ENCODE measurements at places on chromosomes 3 and 15. TPM values are rescaled to one million over a fixed set of nuclear protein-coding genes. Genes with fewer than 3 reads are reported as not detected.

Gene CYP1A1
- 2.4 TPM for total RNA-seq

GRCh38 chr3:156898296-156898880, 72.2 kb downstream of the LEKR1 start:
- H3K36me3 ChIP-seq = no peaks in the 10 kb centered on the region
- no peak for DNase-seq
- H3K4me3 ChIP-seq = no peak overlapping the region
- no peaks in the 10 kb centered on the region for H3K27me3 ChIP-seq
- no peak overlapping the region for H3K27ac ChIP-seq

DNA sequence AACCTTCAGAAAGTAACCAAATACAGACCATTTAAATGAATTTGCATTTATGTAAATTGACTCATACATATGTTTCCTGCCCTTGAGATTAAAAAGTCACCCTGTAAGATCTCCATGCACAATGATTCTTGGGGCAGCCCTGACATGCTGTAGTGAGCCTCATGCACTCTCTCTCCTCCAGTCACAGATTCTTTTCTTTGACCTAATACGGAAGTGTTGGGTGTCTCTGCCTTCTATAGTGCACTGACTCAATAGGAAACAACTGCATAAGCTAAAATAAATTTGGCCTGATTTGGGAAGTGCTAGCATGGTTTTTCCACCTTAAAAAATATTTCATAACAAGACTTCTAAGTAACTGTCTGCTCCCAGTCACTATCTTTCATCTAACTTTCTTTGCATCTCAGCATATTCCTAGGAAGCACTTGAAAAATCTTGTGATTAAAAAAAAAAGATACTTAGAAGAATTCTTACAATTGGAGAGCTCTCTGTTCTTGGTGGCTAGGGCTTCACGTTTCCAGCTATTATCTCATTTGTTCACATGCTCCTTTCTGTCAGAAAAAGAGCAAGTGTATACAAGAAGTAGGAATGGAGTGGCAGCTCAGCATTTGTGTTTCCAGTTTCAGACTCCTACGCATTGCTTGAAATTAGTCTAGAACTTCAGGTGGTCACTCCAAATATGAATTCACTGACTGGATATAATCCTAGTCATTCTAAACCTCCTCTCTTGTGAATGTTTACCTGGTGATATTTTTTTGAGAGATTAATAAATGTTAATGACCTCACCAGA, 207.9 kb upstream of the COL8A1 start:
- no peak overlapping the region for H3K4me3 ChIP-seq
- no peaks in the 10 kb centered on the region for H3K36me3 ChIP-seq
- H3K4me1 ChIP-seq = no peaks in the 10 kb centered on the region
- DNase-seq = no peak

DNA sequence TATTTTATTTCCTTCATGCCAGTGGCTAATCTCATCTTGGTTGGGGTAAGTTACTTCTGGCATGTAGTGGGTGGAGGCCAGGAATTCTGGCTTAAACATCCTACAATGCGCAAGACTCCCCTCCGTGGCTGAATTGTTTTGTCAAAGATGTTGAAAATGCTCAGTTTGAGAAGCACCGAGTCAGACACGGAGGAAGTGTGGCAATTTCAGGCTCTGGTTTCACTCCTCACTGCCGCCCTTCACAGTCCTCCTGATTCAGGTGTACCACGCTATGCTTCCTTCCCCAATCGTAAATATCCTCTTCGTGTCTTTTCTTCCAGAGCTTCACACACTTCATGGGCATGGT, 150.7 kb downstream of the OPA1 start:
- no peaks in the 10 kb centered on the region for H3K4me1 ChIP-seq
- no peak overlapping the region for H3K4me3 ChIP-seq
- no peak overlapping the region for H3K27ac ChIP-seq
- no peak for DNase-seq

Gene HYAL1
- total RNA-seq = 78.8 TPM

DNA sequence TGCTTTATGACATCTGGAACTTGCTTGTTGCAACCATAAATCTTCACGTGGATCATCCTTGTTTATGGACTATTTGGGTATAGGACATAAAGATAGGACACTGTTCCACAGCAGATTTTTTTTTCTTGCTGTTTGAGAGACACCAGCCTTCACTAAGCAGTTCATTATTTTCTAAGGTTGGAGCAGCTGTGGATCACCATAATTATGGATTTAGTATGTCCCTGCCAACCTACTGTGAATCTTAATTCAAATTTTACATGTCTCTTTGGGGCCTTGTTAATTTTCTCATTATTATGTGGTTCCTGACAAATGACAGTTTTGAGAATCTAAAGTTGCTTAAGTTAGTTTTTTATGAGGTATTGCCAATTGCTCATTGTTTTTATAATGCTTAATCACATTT, 161.2 kb downstream of the B3GALNT1 start:
- H3K4me1 ChIP-seq = peaks cover 8% of the 10 kb centered on the region
- no peak overlapping the region for H3K27ac ChIP-seq
- no peak for DNase-seq
- H3K36me3 ChIP-seq = no peaks in the 10 kb centered on the region

Gene NR1D2
- 62.1 TPM for total RNA-seq

Gene SERINC4
- total RNA-seq = not detected

DNA sequence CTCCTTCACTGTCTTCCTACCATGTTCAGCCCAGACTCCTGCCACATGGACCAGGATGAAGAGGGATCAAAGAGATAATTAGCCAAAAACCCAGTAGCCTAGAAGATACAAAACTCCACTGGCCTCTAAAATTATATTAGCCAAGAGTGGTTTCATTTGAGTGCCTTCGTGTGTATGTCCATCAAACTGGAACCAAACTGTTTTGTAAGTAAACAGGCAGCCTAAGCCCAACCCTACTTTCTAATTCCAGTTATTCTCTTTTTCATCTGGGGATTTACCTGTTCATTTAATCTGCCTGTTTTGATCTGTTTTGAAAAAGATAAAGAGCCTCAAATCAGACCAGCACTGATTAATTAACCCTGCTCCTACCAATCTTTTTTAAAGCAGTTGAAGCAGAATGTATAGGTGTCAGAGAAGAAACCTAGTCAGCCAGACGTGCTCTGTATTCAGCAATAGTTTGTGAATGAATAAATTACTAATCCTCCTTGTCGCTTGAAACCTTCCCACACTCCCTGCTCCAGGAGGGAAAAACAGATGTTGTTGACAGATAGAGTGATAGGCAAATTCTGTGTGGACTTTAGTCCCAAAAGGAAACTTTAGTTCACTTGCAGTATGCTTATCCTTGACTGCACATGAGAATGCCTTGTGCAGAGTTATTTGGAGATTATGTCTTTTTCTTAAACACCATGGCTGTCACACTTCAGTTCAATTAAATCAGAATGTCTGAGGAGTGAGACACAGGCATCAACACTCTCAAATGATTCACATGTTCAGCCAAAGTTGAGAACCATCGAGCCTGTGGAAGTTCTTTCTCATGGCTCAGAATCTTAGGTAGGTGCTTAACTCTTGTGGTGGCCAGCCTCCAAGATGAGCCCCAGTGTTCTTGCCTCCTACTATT, 55.5 kb upstream of the ZBED2 start:
- no peak overlapping the region for H3K4me3 ChIP-seq
- no peaks in the 10 kb centered on the region for H3K27me3 ChIP-seq
- no peak overlapping the region for H3K27ac ChIP-seq
- no peaks in the 10 kb centered on the region for H3K36me3 ChIP-seq
- DNase-seq = no peak
- H3K4me1 ChIP-seq = no peaks in the 10 kb centered on the region

- no peak overlapping the region for H3K27ac ChIP-seq
- H3K27me3 ChIP-seq = no peaks in the 10 kb centered on the region
- no peak for DNase-seq
These were observed 371.9 kb upstream of the RARB start for GRCh38 chr3:25056036-25056755.

Gene TRMT10C
- 15.1 TPM for total RNA-seq

Gene ARL14
- not detected for total RNA-seq

- no peaks in the 10 kb centered on the region for H3K4me1 ChIP-seq
- no peak overlapping the region for H3K4me3 ChIP-seq
- H3K27ac ChIP-seq = no peak overlapping the region
These were observed 97.8 kb downstream of the LARS2 start for GRCh38 chr3:45486136-45486535.

- no peak overlapping the region for H3K4me3 ChIP-seq
- no peaks in the 10 kb centered on the region for H3K27me3 ChIP-seq
- no peaks in the 10 kb centered on the region for H3K36me3 ChIP-seq
- no peak for DNase-seq
These were observed 359.6 kb downstream of the SHQ1 start for GRCh38 chr3:72488738-72489035.

GRCh38 chr3:136396916-136397315, 146.8 kb downstream of the PCCB start:
- no peak for DNase-seq
- H3K36me3 ChIP-seq = peaks cover 15% of the 10 kb centered on the region
- H3K27me3 ChIP-seq = no peaks in the 10 kb centered on the region
- no peak overlapping the region for H3K27ac ChIP-seq

- H3K4me3 ChIP-seq = no peak overlapping the region
- H3K27me3 ChIP-seq = no peaks in the 10 kb centered on the region
These were observed 215.5 kb downstream of the LRRC3B start for GRCh38 chr3:26838026-26838425.

DNA sequence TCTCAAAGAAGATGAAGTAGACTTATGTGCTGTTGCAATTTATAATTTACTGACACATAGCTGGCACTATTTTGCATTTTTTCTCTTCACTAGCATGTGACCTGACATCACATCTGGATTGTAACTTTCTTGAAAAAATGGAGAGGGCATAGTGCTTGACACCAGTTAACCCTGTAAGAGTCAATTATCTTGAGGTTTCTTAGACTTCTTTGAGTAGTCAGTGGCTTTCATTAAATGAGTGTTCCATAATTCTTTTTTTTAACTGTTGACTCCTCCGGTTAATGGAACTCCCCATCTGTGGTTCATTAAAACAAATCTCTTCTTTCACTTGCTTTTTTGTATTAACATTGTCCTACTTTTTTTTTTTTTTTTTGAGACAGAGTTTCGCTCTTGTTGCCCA, 16.9 kb upstream of the PRKCI start:
- no peak overlapping the region for H3K27ac ChIP-seq
- H3K4me1 ChIP-seq = no peaks in the 10 kb centered on the region
- no peak for DNase-seq
- no peaks in the 10 kb centered on the region for H3K36me3 ChIP-seq

GRCh38 chr3:102449341-102449740, 14.5 kb downstream of the ZPLD1 start:
- H3K27me3 ChIP-seq = no peaks in the 10 kb centered on the region
- no peaks in the 10 kb centered on the region for H3K4me1 ChIP-seq
- no peaks in the 10 kb centered on the region for H3K36me3 ChIP-seq

GRCh38 chr15:78195735-78196201, 38.6 kb downstream of the ACSBG1 start:
- no peak overlapping the region for H3K4me3 ChIP-seq
- no peak overlapping the region for H3K27ac ChIP-seq
- no peaks in the 10 kb centered on the region for H3K4me1 ChIP-seq

DNA sequence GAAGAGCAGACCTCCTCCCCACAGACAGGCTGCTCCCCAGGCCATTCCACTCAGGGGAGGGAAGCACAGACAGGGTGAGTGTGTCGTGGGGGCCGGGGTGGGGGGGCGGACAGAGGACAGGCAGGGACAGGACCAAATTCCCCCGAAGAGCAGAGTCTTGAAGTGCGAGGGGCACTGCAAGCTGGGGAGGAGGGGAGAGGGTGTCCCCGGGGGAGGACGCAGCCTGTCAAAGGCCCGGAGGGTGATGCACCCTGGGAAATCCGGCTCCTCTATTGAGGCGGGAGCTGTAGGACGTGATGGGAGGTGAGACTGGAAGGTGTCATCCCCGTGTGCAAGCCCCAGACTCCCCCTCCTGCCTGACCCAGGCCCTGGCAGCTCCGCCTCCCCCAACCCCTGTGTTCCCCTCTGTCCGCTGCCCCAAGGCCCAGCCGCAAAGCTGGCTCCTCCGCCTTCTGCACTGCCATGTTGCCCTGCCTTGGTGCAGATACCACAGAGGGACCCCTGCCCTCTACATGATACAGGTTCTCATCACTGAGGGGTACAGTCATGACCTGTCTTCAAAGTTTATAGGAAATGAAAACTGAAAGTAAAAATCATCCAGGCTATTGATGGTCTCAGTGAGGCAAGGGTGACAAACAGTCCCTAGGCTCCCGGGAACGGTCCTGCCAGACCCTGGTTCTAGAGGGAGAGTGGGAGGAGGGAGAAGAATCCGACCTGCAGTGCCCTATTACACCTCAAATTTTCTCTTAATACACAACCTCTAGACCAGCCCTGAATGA, 76.3 kb upstream of the IQSEC1 start:
- DNase-seq = peak; percentile 48
- H3K36me3 ChIP-seq = no peaks in the 10 kb centered on the region
- no peak overlapping the region for H3K4me3 ChIP-seq
- no peak overlapping the region for H3K27ac ChIP-seq
- no peaks in the 10 kb centered on the region for H3K4me1 ChIP-seq
- H3K27me3 ChIP-seq = no peaks in the 10 kb centered on the region

GRCh38 chr15:101489237-101489598, 289 bp downstream of the PCSK6 start:
- H3K4me3 ChIP-seq = peak overlapping the region; percentile 38
- peaks cover 3% of the 10 kb centered on the region for H3K4me1 ChIP-seq
- H3K27me3 ChIP-seq = peaks cover 14% of the 10 kb centered on the region
- no peak overlapping the region for H3K27ac ChIP-seq

- no peak overlapping the region for H3K4me3 ChIP-seq
- no peaks in the 10 kb centered on the region for H3K27me3 ChIP-seq
- no peak for DNase-seq
- no peaks in the 10 kb centered on the region for H3K4me1 ChIP-seq
These were observed 234.0 kb downstream of the KLF13 start for GRCh38 chr15:31560643-31561042.

Gene TM4SF18
- total RNA-seq = 13.4 TPM

- H3K4me1 ChIP-seq = no peaks in the 10 kb centered on the region
- no peak overlapping the region for H3K27ac ChIP-seq
- H3K36me3 ChIP-seq = no peaks in the 10 kb centered on the region
- H3K27me3 ChIP-seq = no peaks in the 10 kb centered on the region
- no peak overlapping the region for H3K4me3 ChIP-seq
These were observed 209.6 kb upstream of the PLSCR5 start for GRCh38 chr3:146814601-146815315.

DNA sequence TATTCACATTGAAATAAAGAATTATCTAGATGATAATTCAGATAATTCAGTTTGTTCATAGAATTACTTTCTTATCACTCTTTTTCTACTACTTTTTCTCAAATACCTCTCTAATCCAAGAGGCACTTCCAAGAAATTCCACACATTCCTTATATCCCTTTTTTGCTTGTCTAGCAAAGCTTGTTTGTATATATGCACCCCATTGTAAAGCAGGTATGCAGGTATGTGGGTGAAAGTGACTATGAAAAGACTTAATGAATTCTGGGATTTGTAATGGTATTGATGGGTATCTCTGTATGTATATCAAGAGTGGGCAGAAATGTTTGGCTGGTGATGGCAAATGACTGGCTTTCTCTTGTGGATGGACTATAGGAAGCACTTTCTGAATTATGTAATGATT, 94.1 kb upstream of the FGF7 start:
- H3K4me1 ChIP-seq = peaks cover 7% of the 10 kb centered on the region
- no peak overlapping the region for H3K27ac ChIP-seq
- H3K4me3 ChIP-seq = no peak overlapping the region
- peaks cover 15% of the 10 kb centered on the region for H3K36me3 ChIP-seq
- no peaks in the 10 kb centered on the region for H3K27me3 ChIP-seq
- DNase-seq = no peak
